ENCODE measurements at places on chromosomes 6 and 20.

GRCh38 chr6:167687116-167687725 is 139.5 kb upstream of the AFDN start:
- peaks cover 10% of the 10 kb centered on the region for H3K4me1 ChIP-seq
- H3K36me3 ChIP-seq, result no peaks in the 10 kb centered on the region
- peaks cover 8% of the 10 kb centered on the region for H3K27me3 ChIP-seq
- no peak for DNase-seq
- H3K27ac ChIP-seq, result no peak overlapping the region
- no peak overlapping the region for H3K4me3 ChIP-seq

- H3K27me3 ChIP-seq, result no peaks in the 10 kb centered on the region
- H3K4me3 ChIP-seq, result no peak overlapping the region
- no peak for DNase-seq
- H3K36me3 ChIP-seq, result no peaks in the 10 kb centered on the region
These were observed 215.3 kb upstream of the FOXA2 start for GRCh38 chr20:22799687-22800086.

DNA sequence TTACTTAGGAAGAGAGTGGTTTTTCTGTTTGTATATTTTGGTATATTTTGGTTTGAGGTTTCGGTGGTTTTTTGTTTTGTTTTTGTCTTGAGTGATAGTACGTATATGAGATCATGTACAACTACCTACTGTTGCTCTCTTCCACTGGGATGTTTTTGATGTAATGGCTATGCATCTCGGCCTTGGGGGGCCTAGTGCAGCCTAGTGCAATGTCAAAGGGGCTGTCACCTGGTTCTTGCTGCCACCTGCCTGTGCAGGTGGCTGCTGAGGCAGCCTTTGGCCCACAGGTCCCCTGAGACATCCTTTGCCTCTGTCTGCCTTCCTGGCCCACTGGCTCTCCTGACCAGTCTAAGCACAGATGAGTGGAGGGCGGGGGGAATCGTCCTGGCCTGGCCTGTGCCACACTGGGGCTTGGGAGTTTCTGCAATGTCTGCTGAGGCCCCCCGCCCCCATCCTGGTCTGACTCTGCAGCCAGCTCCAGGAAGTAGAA is 546.6 kb downstream of the CD83 start:
- H3K36me3 ChIP-seq, result no peaks in the 10 kb centered on the region
- no peak overlapping the region for H3K4me3 ChIP-seq
- DNase-seq, result no peak
- peaks cover under 1% of the 10 kb centered on the region for H3K27me3 ChIP-seq
- H3K27ac ChIP-seq, result no peak overlapping the region
- H3K4me1 ChIP-seq, result no peaks in the 10 kb centered on the region

DNA sequence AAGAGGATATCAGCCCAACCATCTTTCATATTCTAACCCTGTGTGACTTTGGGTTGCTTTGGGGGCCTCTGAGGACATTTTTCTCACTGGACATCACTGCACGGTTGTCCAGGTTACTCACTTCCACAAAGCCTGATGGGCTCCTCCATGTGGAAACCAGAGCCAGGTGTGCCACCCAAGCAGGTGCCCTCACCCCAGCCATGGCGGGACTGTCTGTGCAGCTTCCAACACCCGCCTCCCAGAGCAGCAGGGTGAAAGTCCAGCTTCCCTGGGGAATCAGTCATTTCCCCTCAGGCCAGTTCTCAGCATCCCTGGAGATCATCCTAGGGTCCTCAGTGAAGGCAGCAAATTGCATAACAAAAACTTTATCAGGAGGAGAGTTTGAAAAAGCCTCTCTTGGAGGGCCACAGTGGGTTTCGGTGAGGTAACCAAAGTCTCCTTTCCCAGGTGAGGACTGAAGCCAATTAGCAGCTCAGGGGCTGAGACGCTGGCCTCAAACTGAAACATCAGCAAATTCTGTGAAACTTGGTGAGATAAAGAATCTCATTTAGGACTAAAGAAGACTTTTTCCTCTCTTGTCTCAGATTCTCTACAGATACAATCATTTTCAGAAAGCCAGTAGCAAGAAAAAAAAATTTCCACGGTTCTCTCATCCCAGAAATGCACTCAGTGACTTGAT is 289.6 kb upstream of the CDH4 start:
- peaks cover 1% of the 10 kb centered on the region for H3K27me3 ChIP-seq
- H3K4me3 ChIP-seq, result no peak overlapping the region
- no peak for DNase-seq

GRCh38 chr20:19918965-19919329 is 98.2 kb upstream of the NAA20 start:
- H3K36me3 ChIP-seq, result no peaks in the 10 kb centered on the region
- no peak overlapping the region for H3K27ac ChIP-seq
- H3K4me1 ChIP-seq, result peaks cover 12% of the 10 kb centered on the region
- no peaks in the 10 kb centered on the region for H3K27me3 ChIP-seq
- peak; percentile 34 for DNase-seq
- H3K4me3 ChIP-seq, result no peak overlapping the region

DNA sequence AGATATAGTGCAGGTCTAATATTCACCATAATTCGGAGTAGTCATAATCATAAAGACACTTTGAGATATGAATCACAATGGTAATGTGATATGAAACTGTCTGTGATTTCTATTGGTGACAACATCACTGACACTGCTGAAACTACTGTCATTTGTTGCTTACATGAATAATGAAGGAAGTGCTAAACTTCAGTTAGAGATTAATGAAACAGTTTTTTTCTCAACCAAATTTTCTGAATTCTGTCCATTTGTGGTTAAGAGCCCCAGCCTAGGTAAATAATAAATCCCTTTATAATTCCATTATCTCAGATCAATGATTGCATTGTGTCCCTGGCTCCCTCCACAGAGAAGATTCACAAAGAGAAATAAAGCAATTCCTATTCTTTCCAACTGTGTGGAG is 122.6 kb downstream of the HIVEP2 start:
- H3K4me3 ChIP-seq, result no peak overlapping the region
- H3K27me3 ChIP-seq, result no peaks in the 10 kb centered on the region
- no peak for DNase-seq
- peaks cover 36% of the 10 kb centered on the region for H3K4me1 ChIP-seq
- no peak overlapping the region for H3K27ac ChIP-seq

DNA sequence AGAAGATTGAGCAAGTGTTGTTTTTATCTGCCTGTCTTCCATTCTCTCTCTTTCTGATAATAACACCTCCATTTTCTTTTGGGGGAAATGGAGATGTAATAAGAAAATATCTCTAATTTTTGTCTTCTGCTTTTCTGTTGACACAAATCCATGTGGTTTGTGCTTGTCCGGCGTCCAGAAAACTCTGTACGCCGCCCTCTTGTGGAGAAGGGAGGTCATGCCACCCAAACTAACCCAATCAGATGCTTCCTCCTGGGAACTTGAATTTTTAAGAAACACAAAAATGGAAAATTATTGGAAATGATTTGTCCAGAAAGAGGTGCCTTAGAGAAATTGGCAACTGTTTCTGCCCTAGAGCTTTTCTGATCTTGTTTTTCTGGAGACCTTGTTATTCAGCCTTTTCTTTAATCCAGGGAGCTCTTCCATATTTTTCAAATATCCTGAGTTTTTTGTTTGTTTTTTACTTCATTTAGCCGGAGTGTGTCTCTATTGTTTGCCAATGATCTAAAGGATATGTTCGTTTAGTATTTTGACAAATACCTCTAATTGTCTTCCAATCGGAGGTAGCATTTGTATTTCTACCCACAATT is 17.8 kb upstream of the FNDC1 start:
- peak; percentile 65 for DNase-seq
- H3K36me3 ChIP-seq, result no peaks in the 10 kb centered on the region
- no peak overlapping the region for H3K27ac ChIP-seq

GRCh38 chr6:134634966-134635365 is 314.9 kb downstream of the ALDH8A1 start:
- H3K27me3 ChIP-seq, result no peaks in the 10 kb centered on the region
- DNase-seq, result no peak
- no peaks in the 10 kb centered on the region for H3K36me3 ChIP-seq
- no peak overlapping the region for H3K27ac ChIP-seq
- H3K4me1 ChIP-seq, result no peaks in the 10 kb centered on the region

DNA sequence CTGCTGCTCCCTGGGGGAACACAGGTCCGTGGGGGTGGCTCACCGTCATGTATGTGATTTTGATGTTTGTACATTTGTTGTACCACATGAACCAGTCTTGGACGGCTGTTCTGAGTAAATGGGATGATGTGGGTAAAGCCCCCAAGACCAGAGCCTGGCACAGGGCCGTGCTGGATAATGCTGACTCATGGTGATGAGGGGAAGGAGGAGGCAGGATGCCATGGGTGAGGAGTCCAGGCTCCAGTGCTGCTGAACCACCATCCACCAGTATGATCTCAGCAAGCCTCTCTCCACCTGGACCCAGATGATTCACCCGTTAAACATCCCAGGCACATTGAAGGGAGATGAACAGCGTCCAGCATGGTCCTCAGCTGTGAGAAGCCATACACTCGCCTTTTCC is 9.6 kb upstream of the APCDD1L start:
- no peak overlapping the region for H3K4me3 ChIP-seq
- peaks cover 15% of the 10 kb centered on the region for H3K4me1 ChIP-seq
- DNase-seq, result no peak
- H3K27me3 ChIP-seq, result no peaks in the 10 kb centered on the region
- no peaks in the 10 kb centered on the region for H3K36me3 ChIP-seq

- no peak overlapping the region for H3K4me3 ChIP-seq
- no peak overlapping the region for H3K27ac ChIP-seq
These were observed 185.0 kb downstream of the TAF4 start for GRCh38 chr20:61880706-61881105.

- no peak for DNase-seq
- H3K4me3 ChIP-seq, result no peak overlapping the region
- H3K36me3 ChIP-seq, result no peaks in the 10 kb centered on the region
- H3K27me3 ChIP-seq, result no peaks in the 10 kb centered on the region
- no peak overlapping the region for H3K27ac ChIP-seq
These were observed 355.1 kb downstream of the HAO1 start for GRCh38 chr20:7585126-7585679.

- H3K27me3 ChIP-seq, result no peaks in the 10 kb centered on the region
- H3K36me3 ChIP-seq, result no peaks in the 10 kb centered on the region
- no peak overlapping the region for H3K4me3 ChIP-seq
These were observed 2.6 kb downstream of the PRSS35 start for GRCh38 chr6:83514866-83515466.

- DNase-seq, result no peak
- H3K36me3 ChIP-seq, result peaks cover 24% of the 10 kb centered on the region
- H3K27me3 ChIP-seq, result no peaks in the 10 kb centered on the region
- no peaks in the 10 kb centered on the region for H3K4me1 ChIP-seq
- no peak overlapping the region for H3K4me3 ChIP-seq
- no peak overlapping the region for H3K27ac ChIP-seq
These were observed 21.7 kb downstream of the TAF8 start for GRCh38 chr6:42071881-42072583.

- no peak for DNase-seq
- H3K4me1 ChIP-seq, result no peaks in the 10 kb centered on the region
These were observed 210.0 kb upstream of the SNX9 start for GRCh38 chr6:157613011-157613522.

- no peaks in the 10 kb centered on the region for H3K36me3 ChIP-seq
- peak; percentile 53 for DNase-seq
- no peaks in the 10 kb centered on the region for H3K27me3 ChIP-seq
- H3K4me1 ChIP-seq, result no peaks in the 10 kb centered on the region
- H3K4me3 ChIP-seq, result no peak overlapping the region
These were observed 84.0 kb upstream of the ZNF217 start for GRCh38 chr20:53677447-53678314.

- DNase-seq, result no peak
- H3K27me3 ChIP-seq, result no peaks in the 10 kb centered on the region
- no peaks in the 10 kb centered on the region for H3K36me3 ChIP-seq
- no peak overlapping the region for H3K27ac ChIP-seq
These were observed 47.8 kb upstream of the NT5E start for GRCh38 chr6:85402071-85402470.

DNA sequence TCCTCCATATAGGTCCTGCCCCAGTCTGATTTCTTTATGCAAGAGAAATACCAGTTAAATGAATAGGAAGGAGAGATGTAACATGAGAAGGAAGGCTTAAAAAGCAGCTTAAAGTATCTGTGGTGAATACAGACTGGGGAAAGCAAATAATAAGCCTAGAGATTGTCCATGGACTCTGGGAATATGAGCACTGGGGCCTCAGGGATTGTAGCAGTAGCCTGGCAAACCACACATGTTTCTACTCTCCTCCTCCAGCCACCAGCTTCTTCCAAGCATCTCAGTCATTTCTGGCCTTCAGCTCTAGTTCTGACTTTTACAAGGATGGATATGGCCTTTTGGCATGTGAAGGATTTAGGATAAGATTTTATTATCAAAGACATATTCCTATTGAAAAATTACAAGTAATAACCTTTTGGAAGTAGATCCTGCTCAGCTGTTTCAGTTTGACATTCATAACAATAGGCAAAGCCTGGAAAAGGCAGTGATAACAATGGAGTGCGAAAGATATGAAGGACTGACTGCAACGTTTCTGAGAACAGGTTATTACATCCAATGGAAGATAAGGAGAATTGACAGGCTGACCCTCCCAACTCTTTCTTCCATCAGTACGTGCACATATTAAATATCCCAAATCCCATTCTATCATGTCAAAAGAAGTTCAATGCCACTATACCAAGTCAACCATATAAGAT is 41.6 kb downstream of the CYP39A1 start:
- no peaks in the 10 kb centered on the region for H3K27me3 ChIP-seq
- H3K4me1 ChIP-seq, result no peaks in the 10 kb centered on the region
- no peak for DNase-seq

DNA sequence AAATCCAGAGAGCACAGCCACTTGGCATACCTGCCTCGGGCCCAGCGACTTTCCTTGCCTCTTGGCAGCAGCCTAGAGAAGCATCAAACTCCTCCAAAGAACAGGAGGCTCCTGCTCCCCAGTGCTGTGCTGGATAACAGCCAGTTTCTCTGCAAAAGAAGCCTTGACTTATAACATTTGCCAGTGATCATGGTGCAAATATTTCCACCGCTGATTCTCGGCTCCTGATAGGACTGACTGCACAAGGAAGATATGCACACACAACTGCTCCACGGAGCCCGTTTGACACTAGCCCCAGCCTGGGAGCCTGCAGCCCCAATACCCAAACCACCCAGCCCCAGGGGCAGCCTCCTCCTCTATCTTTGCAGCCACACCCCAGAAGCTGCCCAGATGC is 17.5 kb downstream of the ACSS1 start:
- H3K36me3 ChIP-seq, result no peaks in the 10 kb centered on the region
- H3K4me1 ChIP-seq, result peaks cover 31% of the 10 kb centered on the region
- no peak overlapping the region for H3K4me3 ChIP-seq
- no peaks in the 10 kb centered on the region for H3K27me3 ChIP-seq

GRCh38 chr6:34529665-34530327 is 26.3 kb downstream of the SPDEF start:
- no peaks in the 10 kb centered on the region for H3K27me3 ChIP-seq
- DNase-seq, result no peak
- H3K36me3 ChIP-seq, result no peaks in the 10 kb centered on the region
- no peak overlapping the region for H3K4me3 ChIP-seq

DNA sequence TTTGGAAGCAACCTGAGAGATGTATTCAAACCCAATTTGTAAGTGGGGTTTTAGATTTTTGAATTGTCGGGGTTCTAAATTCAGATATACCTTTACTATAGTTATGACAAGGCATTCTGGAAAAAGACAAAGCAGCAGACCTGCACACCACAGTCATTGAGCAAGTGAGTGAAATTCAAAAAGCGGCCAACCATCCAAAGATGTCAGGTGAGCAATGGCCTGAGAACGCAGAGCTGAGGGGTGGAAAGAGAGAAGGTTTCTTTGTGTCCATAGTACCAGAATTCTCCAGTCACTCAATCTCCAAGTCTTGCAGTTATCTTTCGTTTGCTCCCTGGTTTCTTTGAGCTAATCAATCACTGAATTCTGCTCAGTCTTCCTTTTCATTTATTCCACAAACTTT is 1.8 kb upstream of the FRK start:
- peaks cover 12% of the 10 kb centered on the region for H3K4me1 ChIP-seq
- no peak overlapping the region for H3K27ac ChIP-seq
- no peak for DNase-seq
- H3K36me3 ChIP-seq, result no peaks in the 10 kb centered on the region
- no peaks in the 10 kb centered on the region for H3K27me3 ChIP-seq
- H3K4me3 ChIP-seq, result no peak overlapping the region
